CD4-positive, alpha-beta memory T cell (primary cell): ENCODE measurements at places on chromosomes 7 and 10.

DNA sequence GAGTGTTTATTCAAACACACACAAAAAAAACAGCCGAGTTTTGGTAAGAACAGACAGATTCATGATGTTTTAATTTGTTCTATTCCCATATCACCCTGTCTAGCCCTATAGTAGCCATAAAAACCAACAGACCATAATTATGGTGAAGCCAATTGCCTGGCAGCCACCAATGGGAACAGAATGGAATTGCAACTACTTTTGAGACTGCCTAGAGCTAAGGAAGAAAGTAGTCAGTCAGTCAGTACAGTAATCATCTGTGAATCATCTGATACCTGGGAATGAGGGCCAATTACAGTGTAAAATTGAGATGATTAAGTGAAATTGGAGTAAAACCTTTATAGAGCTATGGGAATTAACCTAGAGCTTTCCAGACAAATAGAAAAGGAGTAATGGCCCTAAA is 952.7 kb upstream of the KCND2 start:
- no peak for DNase-seq

DNA sequence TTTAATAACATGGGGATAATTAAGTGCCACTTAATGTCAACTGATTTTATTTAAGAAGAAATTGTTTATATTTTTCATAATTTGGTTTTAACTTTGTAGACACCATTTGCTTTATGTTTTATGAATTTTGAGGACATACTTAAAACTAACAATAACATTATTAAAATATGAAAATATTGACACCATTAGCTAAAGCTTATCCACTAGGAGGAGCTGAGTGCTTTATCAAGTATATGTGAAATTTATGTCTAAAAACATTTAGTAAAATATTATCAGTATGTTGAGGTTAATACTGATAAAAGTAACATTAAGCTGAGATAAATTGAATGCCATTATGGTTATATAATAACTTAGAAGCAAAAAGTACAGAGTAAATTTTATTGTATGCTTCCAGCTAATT is 622.1 kb downstream of the ARL4A start:
- DNase-seq = no peak

- DNase-seq = no peak
These were observed 341.0 kb upstream of the ZMIZ1 start for GRCh38 chr10:78727728-78728127.

DNA sequence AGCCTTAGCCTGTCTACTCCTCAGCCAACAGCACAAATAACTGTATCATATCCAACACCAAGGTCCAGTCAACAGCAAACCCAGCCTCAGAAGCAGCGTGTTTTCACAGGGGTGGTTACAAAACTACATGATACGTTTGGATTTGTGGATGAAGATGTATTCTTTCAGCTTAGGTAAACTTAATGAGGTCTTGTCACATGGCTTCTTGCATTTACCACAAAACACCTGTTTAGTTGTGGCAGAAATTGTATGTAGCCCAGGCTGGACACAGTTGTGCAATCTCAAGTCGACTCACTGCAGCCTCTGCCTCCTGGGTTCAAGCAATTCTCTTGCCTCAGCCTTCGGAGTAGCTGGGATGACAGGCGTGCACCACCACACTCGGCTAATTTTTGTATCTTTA is 21.4 kb downstream of the CCAR1 start:
- DNase-seq = no peak

DNA sequence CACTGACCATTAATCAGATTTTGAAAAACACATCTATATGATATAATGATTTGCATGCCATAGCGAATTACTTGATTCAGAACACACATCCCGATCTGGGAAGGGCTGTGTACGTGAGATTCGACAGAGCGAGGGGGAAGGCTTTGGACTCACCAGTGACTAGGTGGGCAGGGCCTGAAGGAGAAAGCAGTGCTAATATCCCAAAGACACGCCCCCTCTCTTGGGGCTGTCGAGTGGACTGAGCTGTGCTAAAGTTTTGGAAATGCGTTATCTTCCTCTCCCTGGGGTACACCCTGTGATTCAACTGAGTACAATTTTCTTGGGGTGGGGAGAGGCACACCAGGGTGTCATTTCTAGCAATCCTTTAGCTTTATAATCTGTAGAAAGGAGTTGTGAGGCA is 1.8 kb downstream of the LRRC17 start:
- no peak for DNase-seq

DNA sequence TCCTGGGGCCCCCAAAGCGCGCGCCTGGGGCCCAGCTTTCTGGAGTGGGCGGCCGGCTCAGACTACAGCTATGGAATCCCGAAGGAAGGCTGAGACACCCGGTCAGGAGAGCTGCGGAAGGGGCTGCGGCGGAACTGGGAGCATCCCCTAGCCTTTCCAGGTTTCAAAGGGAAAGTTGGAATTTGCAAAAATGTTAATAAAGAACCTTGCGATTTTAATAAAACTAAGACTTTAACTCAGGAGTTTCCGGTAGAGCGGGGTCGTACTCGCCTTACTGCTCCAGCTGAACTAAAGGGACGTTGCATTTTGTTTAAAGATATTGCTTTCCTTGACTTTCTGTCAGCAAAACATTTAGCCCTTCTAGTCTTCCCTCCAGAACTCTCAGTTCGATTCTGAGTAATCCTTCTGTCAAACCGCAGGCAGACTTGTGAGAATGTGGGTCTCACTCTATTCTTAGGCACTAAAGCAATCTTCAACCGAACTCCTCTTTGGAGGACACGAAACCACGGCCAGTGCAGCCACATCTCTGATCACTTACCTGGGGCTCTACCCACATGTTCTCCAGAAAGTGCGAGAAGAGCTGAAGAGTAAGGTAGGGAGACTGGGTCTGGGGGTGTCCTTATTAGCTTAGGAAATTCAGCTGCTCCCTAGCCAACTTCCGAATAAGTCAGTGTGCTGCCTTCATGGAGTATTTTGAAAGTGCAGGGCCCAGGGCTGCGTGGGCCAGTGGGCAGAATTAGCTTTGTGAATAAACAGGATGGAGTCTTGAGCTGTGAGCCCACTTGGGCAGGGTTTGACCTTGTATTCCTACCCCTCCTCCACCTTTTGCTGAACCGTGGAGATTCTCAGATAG is 1.9 kb downstream of the CYP26A1 start:
- DNase-seq = no peak

DNA sequence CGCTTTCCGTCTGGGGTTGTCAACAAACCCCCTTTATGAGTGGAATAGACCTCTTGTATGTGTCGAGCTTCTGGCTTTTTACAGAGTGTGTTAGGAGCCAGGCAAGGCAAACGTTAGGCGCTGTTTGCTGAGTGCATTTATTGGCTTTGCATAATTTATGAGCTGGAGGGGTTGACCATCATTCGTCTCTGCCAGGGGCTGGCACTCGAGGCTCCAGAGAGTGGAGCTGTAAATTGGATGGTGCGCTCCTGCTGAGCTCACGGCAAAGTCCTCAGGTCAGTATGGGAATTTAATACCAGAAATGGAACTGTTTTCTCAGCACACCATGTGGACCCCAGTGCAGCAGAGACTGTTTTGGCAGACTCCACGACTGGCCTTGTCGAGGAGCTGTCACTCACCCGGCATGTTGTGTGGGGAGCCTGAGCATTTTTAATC is 699.4 kb upstream of the GALNT17 start:
- DNase-seq = no peak

- DNase-seq = no peak
These were observed 17.6 kb upstream of the CSTF2T start for GRCh38 chr10:51716981-51717380.

DNA sequence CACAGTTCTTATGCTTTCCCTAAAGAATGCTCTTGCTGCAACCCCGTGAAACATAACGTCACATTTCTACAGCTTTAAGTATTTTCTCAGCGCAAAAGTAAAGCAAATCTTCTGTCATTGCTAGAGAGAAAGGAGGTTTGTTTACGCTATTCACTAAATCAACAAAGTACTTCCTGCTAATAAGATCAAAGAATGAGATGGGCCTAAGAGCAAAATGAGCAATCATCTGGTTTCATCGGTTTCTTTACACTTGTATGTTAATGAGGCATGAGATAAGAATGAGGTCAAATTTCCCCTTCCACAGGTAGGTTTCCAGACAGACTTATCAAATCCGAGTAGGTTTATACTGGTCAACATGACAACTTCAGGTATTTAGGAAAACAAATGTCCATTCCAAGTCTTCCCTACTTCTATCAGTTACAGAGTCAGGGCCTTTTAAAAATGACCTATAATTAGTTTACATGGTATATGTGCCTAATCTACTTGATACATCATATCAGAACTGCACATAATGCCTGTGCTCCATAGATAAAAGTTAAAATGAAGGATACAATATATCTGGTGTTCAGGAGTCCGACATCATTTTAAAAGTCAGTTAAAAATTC is 8.4 kb downstream of the USP6NL start:
- no peak for DNase-seq

GRCh38 chr7:70655694-70656093 is 476.2 kb upstream of the GALNT17 start:
- no peak for DNase-seq

- DNase-seq = no peak
These were observed 1292.2 kb downstream of the REEP3 start for GRCh38 chr10:64813391-64813790.

GRCh38 chr7:156074982-156075615 is 262.8 kb upstream of the SHH start:
- no peak for DNase-seq

DNA sequence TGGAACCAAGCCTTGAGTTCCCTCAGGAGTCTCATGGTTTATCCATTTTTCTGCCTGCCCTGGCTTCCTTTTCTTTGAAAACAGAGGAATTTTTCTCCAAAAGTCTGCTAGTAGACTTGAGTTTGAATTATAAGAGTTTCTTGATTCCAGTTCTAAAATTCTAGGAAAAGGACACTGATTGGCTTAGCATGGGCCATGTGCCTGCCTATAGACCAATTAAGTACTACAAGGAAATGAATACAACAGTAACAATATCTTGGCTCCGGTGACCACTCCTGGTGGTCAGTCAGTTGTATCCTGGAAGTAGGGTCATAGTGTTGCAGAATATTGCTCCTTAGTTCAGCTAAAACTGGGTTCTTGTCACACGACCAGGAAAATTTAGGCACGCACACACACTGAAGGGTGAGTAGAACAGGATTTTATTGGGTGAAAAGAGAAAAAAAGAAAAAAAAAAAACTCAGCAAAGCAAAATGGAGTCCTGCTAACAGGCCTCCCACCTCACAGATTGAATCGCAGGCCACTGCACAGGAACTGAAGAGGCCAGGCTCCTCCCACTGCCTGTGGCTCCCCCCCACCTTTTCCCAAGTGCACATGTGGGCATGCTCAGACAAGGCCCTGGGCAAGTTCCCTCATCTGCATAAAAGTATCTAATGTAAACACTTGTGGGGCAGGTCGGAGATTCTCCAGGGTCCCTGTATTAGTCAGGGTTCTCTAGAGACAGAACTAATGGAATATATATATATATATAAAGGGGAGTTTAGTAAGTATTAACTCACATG is 155.1 kb downstream of the LYZL1 start:
- DNase-seq = no peak

- no peak for DNase-seq
These were observed 441.5 kb upstream of the ETV1 start for GRCh38 chr7:14430926-14431325.

- no peak for DNase-seq
These were observed 263.2 kb downstream of the DGKB start for GRCh38 chr7:14639329-14639728.

DNA sequence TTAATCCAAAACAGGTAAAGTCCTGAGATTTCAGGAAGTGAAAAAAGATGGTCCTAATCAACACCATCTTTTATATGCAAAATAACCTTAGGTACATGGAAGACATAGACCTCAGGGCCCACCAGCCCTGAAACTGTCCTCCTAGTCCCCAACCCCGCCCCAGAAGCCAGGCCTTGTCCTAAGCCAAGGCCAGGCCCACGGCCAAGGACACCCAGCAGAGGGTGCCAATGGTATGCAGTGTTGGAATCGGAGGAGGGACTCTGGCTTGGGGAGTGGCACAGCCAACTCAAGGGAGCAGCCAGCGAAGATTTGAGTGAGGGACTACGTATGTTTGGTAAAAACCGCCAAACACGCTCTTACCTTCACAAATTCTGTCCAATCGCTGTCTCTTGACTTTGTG is 96.7 kb downstream of the ZRANB1 start:
- DNase-seq = no peak
